ENCODE measurements at places on chromosomes 16 and 17. TPM values are rescaled to one million over a fixed set of nuclear protein-coding genes. Genes with fewer than 3 reads are reported as not detected.

The FBRS gene
- total RNA-seq, result 28.4 TPM

The QPRT gene
- 7.4 TPM for total RNA-seq

The ULK2 gene
- 22.1 TPM for total RNA-seq

The GNG13 gene
- not detected for total RNA-seq

The PIMREG gene
- total RNA-seq, result 0.90 TPM

The NPIPA5 gene
- total RNA-seq, result 0.54 TPM

The ACTG1 gene
- 6,650 TPM for total RNA-seq

The CPHXL gene
- not detected for total RNA-seq

The SULT1A3 gene
- total RNA-seq, result 7.0 TPM

The THAP11 gene
- total RNA-seq, result 21.1 TPM

The NPIPB13 gene
- 0.36 TPM for total RNA-seq

The CA5A gene
- total RNA-seq, result not detected

The WNK4 gene
- total RNA-seq, result 0.45 TPM

The KRTAP2-2 gene
- not detected for total RNA-seq

The KRTAP4-6 gene
- not detected for total RNA-seq

The TRPV3 gene
- total RNA-seq, result 1.9 TPM

The C17orf78 gene
- total RNA-seq, result not detected

The RAB40C gene
- 12.0 TPM for total RNA-seq

The HBA2 gene
- total RNA-seq, result not detected

The ALDH3A1 gene
- not detected for total RNA-seq

The AIPL1 gene
- total RNA-seq, result not detected

The PIRT gene
- not detected for total RNA-seq

The EVI2B gene
- total RNA-seq, result 0.54 TPM

The C16orf46 gene
- total RNA-seq, result 0.90 TPM

The KRTAP4-1 gene
- total RNA-seq, result not detected

The SEZ6L2 gene
- 1.4 TPM for total RNA-seq

The ACAP1 gene
- total RNA-seq, result not detected

The NPW gene
- not detected for total RNA-seq

The MVD gene
- total RNA-seq, result 24.4 TPM

The MT4 gene
- total RNA-seq, result not detected

The ZP2 gene
- total RNA-seq, result not detected

The GGA2 gene
- total RNA-seq, result 38.7 TPM

The TBX4 gene
- total RNA-seq, result not detected

The RHBDL3 gene
- total RNA-seq, result not detected

The SLC5A11 gene
- not detected for total RNA-seq

The SPATA22 gene
- total RNA-seq, result not detected

The LPCAT2 gene
- 34.1 TPM for total RNA-seq

The CNGB1 gene
- not detected for total RNA-seq

The UBALD1 gene
- 5.2 TPM for total RNA-seq

The ZSCAN10 gene
- total RNA-seq, result not detected

The OTOA gene
- total RNA-seq, result 0.09 TPM

The EFCAB3 gene
- total RNA-seq, result not detected
